Right ventricle myocardium superior (tissue), 1 donor: ENCODE measurements at places on chromosomes 3 and 15.

DNA sequence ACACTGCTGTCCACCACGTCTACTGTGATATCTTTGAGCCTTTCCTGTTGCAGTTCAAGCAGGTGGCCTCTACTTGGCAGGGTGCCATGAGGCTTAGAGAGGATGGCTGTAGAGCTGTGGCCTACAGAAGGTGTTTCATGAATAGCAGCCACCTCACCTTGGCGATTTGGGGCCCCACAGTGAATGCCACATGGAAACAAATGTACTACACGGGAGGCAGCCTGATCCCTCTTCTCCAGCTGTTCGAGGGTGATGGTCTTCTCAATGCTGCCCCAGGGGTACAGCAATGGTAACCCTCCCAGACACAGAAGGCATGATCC lies 70.7 kb downstream of the FAM43A start:
- no peak for DNase-seq

DNA sequence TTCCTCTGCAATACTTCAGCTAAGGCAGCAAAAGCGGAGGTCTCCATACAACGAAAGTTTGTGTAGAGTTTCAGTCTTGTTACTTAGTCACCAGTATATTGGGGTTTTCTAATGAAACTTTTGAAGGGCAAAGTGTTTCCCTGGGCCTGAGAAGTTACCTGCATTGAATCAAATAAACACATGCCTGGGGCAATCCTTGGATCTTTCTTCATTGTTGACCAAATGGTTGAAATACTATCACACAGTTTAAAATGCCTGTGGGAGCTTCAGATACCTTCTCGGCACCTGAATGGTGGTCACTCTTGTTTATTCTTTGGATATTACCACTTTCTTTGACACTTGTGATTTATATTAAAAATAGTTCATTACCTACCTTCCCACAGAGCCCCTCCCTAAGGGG lies 988 bp upstream of the CHSY1 start:
- DNase-seq, result no peak

DNA sequence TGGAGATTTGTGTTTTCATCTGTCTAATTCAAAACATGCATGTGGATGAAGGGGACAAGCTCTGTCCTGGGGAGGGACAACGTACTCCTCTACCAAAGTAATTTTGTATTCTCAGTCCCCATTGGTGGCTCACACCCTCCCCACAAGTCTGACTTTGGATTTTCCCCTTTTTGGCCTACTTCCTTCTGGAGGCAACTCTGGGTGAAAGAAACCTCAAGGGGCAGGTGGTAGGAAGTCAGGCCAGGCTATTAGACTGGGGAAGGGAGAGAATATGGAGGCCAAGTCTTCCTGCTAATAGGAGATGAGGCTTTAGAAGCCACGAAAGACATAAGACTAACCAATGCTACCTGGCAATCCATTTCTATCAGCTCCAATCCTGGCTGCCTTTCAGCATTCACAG lies 124.9 kb upstream of the RASGRP1 start:
- no peak for DNase-seq

GRCh38 chr15:62417439-62417838 lies 252.4 kb upstream of the C2CD4B start:
- DNase-seq, result no peak

GRCh38 chr15:100572362-100572983 lies 29.5 kb downstream of the LINS1 start:
- no peak for DNase-seq

GRCh38 chr3:72950372-72950771 lies 46.2 kb upstream of the PPP4R2 start:
- DNase-seq, result no peak

DNA sequence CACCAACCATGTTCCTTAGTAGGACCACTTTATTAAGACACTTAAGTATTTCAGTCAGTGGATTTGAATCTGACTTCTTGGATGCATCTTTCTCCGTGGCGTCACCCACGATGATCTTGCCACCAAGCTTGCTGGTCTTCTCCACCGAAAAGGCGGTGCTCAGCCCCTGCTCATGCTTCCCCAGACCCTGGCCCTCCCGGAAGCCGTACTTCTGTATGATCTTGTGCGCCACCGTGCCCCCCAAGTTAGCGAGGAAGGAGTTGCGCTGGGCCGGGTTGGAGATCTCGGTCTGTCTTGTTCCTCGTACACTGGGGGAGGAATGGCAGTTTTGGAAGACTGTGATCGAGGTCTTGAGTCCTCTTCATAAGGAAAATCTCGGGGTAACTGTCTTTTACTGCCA lies 213.4 kb upstream of the NANOGP8 start:
- DNase-seq, result no peak

DNA sequence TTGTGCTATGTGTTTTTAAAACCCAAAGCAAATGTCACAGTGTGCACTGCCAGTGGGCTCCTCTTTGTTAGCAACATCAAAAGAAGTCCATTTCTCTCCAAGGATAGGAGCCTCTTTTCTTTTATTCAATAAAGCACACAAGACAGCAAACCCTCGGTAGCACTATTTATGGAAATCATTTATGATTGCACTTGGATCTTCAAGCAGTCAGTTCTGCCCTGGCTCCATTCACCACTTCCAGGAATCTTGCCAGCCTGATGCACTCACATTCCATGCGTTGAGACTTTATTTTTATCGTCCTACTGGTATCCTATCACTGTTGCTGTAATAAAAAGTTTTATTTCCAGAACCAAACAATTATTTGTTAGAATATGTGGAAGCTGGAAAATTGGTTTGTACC lies 412.1 kb downstream of the TBL1XR1 start:
- no peak for DNase-seq

GRCh38 chr3:100877286-100877685 lies 115.9 kb downstream of the ABI3BP start:
- no peak for DNase-seq

GRCh38 chr15:83837945-83838571 lies 184.1 kb downstream of the ADAMTSL3 start:
- peak; percentile 55 for DNase-seq

DNA sequence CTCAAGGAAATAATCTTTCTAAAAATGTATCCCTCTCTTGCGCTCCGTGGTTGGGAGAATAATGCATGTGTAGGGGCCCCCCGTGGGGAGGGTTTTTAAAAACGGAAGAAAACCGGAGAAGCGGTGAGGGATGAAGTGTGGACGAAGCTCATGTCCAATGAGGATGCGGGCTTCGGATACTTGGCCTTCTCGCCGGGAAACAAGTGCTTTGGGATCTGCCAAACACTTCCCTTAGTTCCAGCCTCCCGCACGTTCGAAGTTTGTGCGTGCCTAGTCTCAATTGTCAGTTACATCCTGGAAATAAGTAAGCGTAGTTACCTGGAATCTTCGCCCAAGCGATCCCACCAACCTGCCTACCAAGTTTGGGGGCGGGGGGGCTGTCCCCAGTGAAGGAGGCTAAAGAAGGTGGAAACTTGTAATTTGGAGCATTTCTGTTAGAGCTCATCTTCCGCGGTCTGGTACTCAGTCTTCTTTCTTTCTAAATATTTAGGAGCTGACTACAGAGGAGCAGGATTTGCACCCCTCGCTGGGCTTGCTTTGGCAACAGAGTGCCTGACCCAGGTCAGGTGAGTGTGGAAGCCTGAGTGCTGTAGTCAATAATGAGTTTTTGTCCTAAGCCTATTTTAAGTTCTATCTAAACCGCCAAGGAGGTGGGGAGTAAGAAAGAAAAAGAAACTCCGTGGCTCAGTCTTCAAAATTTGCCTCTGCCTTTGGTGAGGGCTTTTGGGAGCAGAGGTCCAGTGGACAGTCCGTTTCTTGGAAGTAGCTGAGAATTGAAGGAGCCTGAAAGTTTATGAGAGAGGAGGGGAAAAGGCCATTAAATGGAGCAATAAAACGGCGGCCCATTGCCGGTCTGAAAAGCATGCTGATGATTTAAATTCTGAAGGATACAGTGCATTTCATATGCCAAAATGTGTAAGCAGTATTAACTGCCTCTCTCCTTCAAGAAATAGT lies 1.1 kb downstream of the ITPR1 start:
- peak; percentile 43 for DNase-seq

- no peak for DNase-seq
These were observed 21.3 kb upstream of the GATM start for GRCh38 chr15:45399381-45400212.

GRCh38 chr3:37487785-37488184 lies 313.4 kb upstream of the LRRFIP2 start:
- no peak for DNase-seq

DNA sequence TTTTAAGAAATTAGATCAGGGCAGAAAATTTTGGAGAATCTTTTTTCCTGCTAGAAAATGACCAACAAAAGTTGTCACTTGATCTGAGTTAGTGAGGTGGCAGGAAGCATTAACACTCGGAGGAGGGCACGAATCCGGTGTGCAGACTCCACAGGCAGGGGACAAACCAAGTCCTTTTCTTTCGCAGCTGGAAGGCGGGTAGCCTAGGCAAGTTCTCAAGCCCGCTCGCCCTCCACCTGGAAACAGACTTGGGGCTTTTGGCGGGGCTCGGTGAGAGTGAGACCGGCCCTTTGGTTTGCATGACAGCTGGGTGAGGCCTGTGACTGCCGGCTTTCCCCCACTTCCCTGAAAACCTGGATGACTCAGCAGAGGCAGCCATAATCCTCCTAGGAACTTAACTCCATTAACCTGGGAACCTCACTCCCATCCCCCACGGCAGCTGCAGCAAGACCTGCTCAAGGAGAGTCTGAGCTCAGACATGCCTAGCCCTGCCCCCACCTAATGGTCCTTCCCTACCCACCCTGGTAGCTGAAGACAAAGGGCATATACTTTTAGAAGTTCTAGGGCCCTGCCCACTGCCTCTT lies 134.8 kb downstream of the MFSD1 start:
- DNase-seq, result no peak

DNA sequence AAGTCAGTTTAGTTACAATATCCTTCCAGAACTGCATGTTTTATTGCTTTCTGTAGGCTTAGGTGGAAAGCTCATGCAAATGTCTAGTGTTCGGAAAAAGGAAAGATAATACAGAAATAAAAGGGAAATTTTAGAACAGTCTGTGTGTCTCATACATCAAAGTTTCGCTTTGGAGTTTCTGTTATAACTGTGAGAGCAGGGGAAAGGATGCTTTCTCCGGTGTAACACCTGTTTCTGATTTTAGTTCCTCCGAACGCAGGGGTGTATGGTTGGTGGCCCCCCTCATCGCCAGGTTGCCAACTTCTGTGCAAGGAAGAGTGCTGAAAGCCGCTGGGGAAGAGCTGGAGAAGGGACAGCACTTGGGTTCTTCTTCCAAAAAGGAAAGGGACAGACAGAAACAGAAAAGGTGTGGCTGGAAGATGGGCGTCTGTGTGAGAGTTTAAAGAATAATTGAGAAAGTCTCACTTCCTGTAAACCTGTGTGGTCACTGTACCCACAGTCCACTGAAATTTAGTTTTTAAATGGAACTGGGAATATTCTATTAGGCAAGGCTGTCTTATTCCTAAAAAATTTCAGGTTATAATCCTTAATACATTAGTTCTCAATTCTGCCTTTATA lies 6.7 kb downstream of the P2RY12 start:
- no peak for DNase-seq

DNA sequence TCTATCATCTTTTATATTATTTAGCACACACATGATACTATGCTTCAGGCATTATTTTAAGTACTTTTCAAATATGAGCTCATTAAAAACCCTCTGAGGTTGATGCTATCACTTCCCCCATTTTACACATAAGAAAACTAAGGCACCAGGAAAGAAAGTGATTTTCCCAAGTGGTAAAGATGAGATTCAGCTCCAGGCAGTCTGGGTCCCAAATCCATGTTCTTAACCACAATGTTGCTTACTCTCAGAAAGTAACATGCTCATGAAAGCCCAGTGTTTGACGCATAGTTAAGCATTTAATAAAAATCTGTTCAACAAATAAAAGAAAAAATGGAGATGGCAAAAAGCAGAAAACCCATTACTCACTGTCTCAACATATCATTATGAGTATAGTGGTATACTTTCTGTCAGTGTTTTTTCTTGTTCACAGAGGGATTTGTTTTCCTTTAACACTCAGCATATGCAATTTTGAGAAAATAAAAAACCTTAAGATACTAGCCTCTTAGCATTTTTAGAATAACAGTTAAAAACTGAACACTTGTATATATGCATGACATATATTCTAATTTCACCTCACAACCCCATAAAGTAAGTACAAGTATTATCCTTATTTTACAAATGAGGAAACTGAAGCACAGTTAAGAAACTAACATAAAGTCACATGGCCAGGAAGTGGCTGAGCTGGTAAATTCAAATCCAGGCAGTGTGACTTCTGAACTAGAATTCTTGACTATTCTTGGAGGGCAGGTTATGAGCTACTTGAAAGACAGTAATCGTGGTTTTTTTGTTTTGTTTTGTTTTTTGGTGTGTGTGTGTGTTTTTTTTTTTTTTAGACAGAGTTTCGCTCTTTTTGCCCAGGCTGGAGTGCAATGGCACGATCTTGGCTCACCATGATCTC lies 10.4 kb downstream of the PEAK1 start:
- DNase-seq, result no peak

GRCh38 chr3:181839039-181839915 lies 127.6 kb downstream of the SOX2 start:
- DNase-seq, result no peak

DNA sequence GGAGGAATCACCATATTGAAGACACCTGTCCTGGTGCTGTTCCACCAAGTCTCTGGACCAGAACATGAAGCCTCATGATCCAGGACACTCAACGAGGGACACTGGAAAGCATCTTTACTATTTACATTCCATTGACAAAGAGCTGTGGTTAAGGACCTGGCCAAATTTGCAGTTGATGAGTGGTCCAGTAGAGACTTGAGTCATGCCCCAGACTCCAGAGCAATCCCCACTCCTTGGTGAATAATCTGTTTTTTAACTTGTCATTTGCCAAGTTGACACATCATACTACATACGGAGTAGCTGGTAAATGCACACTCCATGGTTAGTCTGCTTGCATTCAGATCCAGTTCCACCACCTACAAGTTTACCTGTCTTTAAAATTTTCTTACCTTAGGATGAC lies 1.2 kb upstream of the COL6A6 start:
- DNase-seq, result no peak

DNA sequence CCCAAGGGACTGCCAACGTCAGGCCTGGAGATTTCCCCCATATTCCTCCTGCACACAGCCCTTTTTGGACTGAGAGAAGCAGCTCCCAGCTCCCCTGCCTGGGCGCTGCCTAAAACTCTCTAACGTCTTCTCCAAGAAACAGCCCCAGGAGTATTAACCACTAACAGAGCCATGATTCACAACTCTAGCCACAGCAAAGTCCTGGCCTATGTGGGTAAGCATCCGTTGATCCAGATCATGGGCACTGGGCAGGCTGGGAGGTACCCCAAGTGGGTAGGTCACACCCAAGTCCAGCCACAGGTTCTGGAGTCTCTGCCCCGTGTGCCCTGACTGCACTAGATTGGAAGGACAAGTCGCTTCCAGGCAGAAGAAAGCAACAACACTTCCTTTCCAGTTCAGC lies 31.9 kb downstream of the NBEAL2 start:
- DNase-seq, result no peak
